ENCODE measurements at places on chromosomes 1 and 21. TPM values are rescaled to one million over a fixed set of nuclear protein-coding genes. Genes with fewer than 3 reads are reported as not detected.

DNA sequence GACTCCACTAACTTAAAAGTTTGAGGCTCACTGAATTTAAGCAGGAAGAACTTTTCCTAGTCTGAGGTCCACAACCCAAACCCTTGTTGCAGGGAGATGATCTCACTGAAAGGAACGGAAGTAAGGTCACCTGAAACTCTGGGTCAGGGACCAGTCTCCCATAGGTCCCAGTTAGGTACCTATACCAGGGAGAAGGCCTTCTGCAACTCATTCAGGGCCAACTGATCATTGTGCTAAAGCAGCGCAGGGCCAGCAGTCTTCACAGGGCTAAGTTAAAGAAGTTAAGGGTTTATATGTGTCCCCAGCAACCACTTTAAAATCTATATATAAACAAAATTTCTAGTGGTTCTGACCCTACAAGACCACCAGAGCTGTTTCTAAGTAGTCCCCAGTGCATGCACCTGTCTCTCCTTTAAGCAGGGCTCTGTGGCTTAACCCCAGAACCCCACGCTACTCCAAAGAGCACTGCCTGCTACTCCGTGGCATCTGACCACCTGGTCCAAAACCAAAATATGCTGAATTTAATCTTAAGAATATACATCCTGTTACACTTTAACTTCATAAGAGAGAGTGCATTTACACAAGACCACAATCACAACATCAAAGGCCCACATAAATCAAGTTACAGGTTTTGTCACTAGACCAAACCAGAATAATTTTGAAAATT, 2.8 kb downstream of the SRSF10 start:
- DNase-seq, result no peak

DNA sequence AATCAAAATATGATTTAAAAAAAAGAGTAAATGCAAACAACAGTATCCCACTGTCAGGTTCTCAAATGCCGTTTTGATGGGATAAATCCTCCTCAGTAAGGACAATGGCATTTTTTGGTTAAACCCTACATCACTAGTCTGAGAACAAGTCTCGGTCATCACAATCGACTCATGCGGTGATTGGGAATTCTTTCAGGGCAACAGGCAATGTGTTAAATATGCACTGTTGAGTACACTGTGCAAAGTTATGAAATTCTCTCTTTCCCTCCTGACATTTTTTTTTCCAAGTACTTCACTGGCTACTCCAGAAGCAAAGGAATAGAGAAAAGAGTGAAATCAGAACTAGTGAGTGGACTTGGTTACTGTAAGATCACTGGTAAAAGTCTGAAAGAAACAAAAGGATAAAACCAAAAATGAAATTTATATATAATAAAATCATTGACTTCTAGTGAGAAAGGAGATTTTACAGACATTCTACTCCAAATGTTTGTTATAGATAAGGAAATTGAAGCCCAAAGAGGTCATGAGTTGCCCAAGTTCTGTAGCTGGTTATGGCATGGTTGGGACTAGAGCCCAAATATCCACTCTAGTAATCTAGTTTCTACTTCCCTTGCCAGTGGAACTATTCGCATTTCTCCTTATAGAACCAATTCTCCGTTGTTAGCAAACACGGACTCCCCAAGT, 111.3 kb downstream of the TGFBR3 start:
- DNase-seq, result no peak

DNA sequence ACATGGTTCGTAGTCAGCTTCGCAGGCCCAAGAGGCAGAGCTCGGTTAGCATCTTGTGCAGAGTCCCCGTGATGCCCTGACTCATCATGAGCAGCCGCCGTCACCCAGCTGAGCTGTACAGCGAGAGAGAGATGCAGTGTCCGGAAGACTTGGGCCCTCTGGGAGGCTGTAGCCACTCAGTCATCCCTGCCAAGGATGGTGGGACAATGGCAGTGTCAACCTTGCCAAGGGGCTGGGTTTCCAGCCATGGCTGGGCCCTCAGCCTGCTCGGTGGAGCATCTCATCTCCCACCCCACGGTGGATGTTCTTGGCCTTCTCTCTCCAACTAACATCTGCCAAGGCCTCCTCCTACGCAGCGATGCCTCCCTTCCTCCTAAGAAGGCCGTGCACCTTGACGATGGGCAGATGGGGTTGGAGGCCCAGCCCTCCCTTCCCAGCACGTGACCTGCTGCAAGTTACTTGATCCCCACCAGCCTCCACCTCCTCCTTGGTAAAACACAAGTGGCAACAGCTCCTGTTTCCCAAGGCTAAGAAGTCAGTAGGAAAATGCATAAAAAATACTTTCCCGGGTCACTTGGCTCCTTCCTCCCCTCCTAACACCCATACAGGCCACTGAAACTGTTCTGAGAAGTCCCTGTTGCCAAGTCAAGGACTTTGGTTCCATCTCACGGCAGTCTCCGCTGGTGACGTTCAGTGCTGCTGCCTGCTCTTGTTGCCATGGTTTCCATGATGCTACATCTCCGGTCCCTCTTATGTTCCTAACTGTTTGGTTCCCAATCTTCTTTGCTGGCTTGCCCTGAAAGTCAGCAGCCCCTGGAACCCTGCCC, 384.7 kb upstream of the VAMP3 start:
- no peak for DNase-seq

DNA sequence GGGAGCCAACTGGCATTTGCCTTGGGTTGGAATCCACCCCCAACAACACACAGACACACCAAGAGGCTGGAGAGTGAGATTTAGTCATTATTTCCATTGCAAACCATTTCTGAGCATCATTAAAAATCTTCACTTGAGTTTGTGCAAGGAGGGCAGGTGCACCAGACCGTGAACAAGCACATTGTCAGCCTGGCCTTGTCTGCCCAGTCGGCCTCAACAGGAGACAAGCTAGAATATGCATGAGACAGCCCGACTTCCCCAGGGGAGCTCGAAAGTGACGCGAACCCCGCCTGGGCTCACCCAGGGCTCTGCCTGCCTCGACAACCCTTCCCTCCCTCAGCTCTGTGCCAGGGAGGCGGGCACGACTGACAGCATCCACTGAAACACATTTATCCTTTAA, 15.4 kb upstream of the GUCA2B start:
- no peak for DNase-seq

GRCh38 chr1:97630281-97630680, 290.6 kb downstream of the DPYD start:
- no peak for DNase-seq

- no peak for DNase-seq
Observed at GRCh38 chr1:174053826-174054225, 31.7 kb upstream of the RC3H1 start.

DNA sequence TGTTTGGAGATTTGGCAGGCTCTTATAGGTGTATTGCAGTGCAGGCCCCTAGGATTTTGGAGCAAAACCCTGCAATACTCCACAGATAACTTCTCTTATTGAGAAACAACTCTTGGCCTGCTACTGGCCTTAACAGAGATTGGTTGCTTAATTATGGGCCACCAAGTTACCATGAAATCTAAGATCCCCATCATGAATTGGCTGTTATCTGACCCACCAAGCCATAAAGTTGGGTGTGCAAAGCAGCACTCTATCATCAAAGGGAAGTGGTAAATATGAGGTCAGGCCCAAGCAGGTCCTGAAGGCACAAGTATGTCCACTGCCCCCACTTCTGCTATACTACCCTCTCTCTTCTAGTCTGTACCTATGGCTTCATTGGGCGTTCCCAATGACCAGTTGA, 130.0 kb upstream of the TNFSF4 start:
- DNase-seq, result no peak

- no peak for DNase-seq
Observed at GRCh38 chr1:195345149-195345548, 1263.1 kb downstream of the KCNT2 start.

DNA sequence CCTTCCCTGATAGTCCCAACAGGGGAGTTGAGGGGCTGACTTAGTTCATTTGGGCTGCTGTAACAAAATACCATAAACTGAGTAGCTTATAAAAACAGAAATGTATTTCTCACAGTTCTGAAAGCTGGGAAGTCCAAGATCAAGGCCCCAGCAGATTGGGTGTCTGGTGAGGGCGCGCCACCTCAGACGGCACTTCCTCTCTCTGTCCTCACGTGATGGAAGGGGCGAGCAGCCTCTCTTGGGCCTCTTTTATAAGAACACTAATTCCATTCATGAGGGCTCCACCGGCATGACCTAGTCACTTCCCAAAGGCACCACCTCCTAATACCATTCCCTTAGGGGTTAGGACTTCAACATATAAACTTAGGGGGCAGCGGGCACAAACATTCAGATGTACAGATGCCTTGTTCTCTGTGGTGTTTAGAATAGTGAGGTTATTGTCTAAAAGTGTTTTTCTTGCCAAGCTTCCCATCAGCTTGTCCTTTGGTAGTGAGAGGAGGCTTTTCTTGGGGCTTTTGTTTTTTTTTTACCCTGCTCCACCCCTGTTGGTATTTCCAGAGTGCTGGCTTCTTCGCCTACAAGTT, 20.3 kb downstream of the NIPAL3 start:
- no peak for DNase-seq

- DNase-seq, result no peak
Observed at GRCh38 chr1:211738096-211738690, 62.8 kb upstream of the NEK2 start.

- DNase-seq, result no peak
Observed at GRCh38 chr21:29788752-29789151, 151.0 kb downstream of the GRIK1 start.

- DNase-seq, result no peak
Observed at GRCh38 chr1:185656663-185657062, 77.5 kb upstream of the HMCN1 start.

- no peak for DNase-seq
Observed at GRCh38 chr1:226712742-226713419, 26.2 kb downstream of the ITPKB start.

GRCh38 chr1:110134050-110134595, 16.2 kb upstream of the SLC6A17 start:
- no peak for DNase-seq

DNA sequence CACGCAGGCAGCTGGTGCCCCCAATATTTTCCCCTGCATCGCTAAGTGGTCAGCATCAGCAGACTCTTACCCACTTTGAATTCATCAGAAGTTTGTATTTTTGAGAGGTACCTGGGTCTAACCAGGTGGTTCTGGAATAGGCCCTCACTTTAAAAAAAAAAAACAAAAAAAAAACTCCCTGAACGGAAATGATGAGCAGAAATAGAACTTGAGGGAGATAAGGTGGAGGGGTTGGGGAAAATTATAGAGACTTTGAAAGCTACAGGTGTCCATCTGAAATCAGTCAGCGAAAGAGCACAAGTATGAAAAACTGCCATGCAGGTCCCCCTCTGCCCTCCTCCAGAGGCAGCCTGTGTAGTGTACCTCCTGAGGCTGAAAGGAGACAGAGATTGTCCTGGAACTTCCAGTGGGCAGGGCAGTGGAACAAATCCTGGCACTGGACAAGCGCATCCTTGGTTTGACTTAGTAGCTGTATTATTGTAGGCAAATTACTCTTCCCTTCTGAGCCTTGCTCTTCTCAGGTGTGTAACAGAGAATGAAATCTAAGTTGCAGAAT, 1.2 kb downstream of the SLAMF7 start:
- no peak for DNase-seq

DNA sequence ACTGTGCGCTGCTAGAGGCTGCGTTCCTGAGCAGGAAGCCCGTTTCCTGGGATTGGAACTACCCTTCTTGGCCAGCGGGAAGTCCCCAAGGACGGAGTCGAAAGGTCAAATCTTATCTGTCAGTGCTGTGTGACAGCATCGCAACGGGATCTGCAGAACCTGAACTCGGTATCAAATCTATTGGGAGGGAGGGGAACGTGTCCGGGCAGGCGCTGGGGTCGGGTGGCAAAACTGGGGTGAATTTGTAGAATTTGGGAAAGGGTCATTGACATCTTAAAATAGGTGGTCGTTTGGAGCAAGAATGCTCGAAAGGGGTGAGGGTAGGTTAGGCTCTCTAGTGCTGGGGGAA, 725 bp upstream of the ARPC5 start:
- DNase-seq, result no peak

DNA sequence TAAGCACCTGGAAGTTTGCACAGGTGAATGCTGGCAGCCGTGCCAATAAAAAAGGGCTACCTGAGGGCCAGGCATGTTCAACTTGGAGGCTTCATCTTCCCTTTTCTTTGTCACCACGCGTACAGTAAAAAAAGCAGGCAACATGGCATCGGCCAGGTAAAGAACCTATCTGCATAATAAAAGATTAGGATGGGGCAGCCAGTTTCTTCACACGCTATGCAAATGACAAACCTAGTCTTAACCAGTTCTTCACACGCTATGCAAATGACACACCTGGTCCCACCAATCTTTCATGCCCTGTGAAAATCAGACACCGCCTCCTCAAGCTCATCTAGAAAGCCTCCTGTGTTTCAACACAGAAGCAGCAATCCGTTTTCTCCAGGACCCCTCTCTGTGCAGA, 413.4 kb downstream of the HLX start:
- no peak for DNase-seq

DNA sequence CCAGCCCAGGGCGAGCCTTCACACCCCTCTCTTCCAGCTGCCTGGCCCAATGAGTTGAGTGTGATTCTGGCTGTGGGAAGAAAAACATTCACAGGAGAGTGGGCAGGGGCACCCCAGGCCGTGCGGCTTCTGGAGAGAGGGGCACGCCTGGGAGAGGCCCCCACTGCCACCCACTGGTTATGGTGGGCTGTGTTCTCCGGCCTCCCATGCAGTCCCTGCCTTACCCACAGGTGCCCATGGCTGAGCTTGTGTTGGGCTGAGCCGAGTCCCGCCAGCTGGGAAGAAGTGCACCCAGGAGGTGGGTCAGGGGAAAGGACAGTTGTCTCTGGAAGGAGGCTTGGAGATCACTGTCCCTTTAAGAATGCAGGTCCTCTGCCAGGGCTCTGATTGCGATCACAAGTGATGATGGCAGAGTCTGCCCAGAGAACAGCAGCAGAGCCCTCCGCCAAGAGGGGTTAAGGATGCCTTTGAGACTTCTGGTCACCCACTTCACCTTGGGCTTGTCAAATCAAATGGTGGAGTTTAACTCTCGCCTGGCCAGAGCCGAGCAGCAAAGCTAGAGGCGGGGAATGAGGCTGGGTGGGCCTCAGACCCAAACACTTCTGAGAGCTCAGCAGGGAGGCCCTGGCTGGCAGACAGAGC, 124.7 kb upstream of the ARHGEF16 start:
- no peak for DNase-seq

DNA sequence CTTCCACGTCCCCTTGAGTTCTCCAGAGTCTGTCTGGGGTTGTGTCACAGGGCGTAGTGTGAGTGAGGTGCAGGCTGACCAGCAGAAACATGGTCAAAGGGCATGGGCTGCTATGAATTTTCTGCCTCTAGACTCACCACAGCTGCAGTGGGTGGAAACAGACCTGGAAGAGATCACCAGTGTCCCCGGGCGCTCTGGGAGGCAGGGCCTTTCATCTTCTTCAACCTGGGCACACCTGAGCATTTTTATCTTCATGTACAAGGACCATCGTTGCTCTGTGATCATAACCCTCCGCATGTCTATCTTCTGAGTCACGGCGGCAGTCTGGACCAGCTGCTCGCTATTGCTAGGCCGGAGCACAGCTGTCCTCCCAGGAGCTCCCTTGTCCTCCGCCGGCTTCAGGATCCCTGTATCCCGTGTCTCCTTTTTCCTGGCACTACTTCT, 29.6 kb downstream of the DEGS1 start:
- no peak for DNase-seq

The KRTAP12-2 gene
- not detected for total RNA-seq

The RIMKLA gene
- 0.04 TPM for total RNA-seq

The LRRN2 gene
- not detected for total RNA-seq

The ADORA1 gene
- total RNA-seq, result not detected

The PKN2 gene
- total RNA-seq, result 28.1 TPM

The CD164L2 gene
- not detected for total RNA-seq

The ADGRL4 gene
- 161 TPM for total RNA-seq

The CLEC20A gene
- total RNA-seq, result not detected

The NAV1 gene
- total RNA-seq, result 29.7 TPM
